ENCODE measurements at places on chromosomes 5 and 9.

GRCh38 chr9:115386963-115387770 lies 269.2 kb upstream of the TNC start:
- no peak for DNase-seq

- DNase-seq = no peak
Measured at GRCh38 chr9:109115931-109116526, 3.7 kb downstream of the TMEM245 start.

DNA sequence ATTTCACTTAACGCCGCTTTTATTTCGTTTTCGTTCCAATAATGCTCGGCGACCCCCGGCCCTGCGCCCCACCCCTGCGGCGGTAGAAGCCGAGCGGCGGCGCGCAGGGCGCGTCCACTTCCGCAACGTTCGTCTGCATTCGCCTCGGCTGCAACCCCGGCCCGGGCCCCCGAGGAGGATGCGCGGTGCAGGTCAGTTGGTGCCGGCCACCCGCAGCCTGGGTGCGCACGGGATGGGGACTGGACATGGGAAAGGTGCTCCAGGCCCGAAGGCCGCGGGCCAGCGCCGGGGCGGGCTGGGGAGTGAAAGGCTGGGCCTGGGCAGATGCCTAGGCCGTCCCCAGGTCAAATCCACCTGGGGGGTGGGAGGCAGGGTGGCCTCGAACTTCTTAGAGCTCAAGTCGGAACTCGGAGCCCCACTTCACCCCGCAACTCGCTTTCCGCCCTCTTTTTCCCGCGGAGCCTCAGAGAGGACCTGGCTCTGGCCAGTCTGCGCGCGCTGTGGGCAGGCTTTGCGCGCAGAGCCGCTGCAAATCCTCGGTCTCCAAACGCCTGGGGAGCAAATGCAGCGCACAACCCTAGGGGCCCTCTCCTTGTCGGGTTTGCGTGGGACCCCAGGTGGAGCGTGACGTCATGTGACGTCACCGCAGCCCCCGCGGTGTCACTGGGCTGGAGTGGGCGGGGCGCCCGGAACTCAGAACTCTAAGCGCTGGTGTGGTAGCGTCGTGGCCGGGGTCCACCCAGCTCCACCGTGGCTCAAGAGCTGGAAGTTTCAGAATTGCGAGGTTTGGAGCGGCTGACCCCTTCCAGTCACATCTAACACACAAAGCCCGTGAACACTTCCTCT lies 3.3 kb downstream of the TLX3 start:
- no peak for DNase-seq

DNA sequence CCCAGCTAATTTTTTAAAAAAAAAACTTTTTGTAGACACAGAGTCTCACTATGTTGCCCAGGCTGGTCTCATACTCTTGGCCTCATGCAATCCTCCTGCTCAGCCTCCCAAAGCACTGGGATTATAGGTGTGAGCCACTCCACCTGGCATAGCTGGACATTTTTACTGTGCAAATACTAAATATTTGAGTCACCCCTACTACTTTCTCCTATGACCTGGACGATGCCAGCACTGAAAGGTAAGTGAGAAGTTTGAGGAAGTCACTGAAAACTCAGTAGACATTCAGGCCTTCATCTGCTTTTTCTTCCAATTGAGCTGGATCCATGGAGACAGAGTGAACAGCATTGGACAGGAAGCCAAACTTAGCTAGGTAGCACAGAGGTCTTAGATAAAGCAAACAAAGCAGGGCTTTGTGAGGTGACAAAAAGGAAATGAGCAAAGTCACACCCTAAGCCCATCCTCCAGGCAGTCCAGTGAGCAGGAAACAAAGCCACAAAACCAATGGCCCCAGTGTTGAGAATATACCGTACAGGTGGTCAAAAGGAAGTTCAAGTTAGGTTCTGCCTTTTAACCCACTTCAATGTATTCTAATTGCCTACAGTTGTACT lies 192.6 kb upstream of the RASA1 start:
- no peak for DNase-seq

- no peak for DNase-seq
Measured at GRCh38 chr5:150489360-150490295, 18.3 kb upstream of the NDST1 start.

DNA sequence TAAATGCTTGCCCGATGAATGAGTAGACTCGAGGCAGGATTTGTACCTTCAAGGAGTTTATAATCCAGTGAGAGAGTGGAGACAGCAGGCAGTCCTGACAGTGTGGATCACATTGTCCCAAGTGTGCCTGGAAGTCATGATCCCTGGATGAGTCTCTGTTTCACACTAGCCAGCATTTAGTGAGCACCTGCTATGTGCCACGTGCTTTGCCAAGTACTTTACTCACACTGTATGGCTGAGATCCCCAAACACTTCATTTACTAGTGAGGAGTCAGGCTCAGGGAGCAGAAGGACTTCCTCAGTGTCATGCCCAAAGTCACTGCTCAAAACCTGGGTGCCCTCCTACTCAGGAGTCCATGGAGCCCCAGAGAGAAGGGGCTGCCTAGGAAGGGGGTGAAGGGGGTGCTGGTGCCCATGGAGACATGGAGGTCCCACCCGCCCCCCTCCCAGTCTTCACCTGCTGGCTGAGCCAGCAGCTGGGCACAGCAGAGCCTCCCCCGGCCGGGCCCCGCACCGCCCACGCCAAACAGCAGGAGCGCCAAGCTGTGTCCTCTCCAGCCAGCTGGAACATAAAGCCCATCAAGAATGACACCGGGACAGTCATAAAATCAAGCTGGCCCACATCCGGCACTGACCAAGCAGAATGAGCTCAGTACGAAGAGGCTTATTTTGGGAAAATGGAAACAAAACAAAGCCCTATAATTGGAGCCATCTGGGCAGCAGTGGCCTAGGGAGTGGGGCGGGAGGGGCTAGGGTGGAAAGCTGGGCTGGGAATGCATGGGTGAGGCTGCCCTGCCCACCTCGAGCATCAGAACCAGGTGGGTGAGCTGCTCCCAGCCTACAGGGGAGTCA lies 10.6 kb downstream of the LAMC3 start:
- DNase-seq = no peak

DNA sequence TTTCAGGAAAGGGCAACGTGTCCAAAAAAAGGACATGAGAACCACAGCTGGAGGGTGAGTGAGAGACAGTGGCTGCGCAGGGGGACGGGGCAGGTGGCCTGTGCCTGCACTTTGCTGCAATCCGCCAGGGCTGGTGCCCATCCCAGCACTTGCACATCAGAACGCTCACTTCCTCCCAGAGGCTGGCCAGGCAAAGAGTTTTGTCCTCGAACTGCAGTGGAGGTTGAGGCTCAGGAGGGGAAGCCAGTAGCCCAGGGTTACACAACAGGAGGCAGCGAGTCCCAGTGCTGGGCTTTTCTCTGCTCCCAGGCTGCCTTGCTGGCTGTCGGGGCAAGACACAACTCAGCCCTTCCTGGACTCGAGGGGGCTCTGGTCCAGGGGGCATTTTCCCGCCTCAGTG lies 33.1 kb downstream of the CRB2 start:
- no peak for DNase-seq

GRCh38 chr9:69090140-69090750 lies 54.7 kb downstream of the FXN start:
- no peak for DNase-seq

GRCh38 chr5:160463227-160463626 lies 41.6 kb downstream of the PTTG1 start:
- no peak for DNase-seq

- no peak for DNase-seq
Measured at GRCh38 chr5:179323026-179323870, 22.0 kb downstream of the ADAMTS2 start.

GRCh38 chr9:81611664-81612063 lies 77.7 kb downstream of the TLE1 start:
- DNase-seq = no peak

DNA sequence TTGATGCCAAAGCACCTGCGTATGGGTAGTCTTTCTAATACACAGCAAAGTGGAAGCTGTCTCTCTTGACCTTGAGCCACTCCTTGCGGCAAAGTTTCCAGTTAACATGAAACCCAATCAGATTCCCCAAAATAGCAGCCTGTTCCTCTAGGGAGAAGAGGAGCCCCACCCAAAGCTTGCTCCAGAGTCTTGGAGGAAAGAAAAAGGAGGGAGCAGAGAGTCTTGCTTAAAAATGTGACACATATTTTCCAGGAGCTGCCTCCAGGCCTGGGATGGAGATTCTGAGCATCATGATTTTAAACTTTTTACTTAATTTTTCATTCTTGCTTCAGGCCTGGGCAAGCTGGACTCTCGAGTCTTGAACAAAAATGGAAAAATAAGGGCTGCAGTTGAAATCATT lies 223.5 kb upstream of the TNC start:
- DNase-seq = no peak

DNA sequence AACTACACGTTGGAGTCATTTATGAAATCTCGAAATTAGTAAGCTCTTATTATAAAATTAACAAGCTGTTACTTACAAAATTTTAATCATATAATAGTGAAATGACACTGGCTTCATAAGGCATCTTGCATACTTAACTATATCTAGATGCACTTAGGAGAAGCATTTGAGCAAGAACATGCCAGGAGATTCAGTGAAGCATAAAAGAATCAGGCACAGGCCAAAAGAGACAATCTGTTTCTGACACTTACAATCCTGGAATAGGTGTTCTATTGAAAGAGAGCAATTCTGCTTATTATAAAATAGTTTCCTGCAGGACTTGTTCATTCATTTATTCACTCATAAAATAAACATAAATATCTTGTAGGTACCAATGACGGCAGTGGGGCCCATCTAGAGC lies 1152.2 kb upstream of the CDH6 start:
- no peak for DNase-seq

GRCh38 chr5:83029912-83030311 lies 47.3 kb downstream of the TMEM167A start:
- no peak for DNase-seq

DNA sequence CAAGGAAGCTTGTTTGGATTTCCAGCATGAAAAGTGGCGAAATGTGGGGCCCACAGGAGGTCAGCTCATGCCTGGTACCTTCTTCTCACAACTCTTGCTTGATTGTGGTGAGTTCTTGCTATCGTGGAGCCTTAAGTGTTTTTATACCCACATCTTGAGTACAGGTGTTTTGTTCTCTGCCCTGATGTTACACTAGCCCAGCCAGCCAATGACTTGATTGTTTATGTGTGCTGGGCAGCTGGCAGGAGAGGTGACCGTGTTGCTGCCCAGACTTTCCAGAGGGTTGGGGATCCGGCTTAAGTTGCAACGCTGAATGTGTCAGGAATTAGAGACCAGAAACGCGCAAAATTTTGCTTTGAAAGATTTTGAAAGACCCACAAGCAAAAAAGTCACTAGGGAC lies 24.0 kb upstream of the TPPP start:
- DNase-seq = no peak

DNA sequence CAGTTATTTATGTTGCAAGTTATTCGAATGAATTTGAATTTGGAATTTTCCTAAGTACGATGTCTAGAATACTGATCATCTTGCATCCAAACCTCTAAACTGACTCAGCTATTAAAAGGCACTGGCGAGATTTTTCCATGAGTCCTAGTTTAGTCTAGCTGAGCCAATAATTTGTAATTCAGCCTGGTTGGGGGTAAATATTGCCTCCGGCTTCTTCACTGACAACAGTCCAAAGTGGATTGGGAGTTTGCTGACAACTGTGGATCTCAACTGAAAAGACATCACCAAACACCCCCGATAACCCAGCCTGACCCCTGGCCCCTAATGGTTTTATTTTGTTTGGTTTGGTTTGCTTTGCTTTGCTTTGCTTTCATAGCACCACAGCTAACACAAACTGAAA lies 189.8 kb upstream of the DAPK1 start:
- DNase-seq = no peak

DNA sequence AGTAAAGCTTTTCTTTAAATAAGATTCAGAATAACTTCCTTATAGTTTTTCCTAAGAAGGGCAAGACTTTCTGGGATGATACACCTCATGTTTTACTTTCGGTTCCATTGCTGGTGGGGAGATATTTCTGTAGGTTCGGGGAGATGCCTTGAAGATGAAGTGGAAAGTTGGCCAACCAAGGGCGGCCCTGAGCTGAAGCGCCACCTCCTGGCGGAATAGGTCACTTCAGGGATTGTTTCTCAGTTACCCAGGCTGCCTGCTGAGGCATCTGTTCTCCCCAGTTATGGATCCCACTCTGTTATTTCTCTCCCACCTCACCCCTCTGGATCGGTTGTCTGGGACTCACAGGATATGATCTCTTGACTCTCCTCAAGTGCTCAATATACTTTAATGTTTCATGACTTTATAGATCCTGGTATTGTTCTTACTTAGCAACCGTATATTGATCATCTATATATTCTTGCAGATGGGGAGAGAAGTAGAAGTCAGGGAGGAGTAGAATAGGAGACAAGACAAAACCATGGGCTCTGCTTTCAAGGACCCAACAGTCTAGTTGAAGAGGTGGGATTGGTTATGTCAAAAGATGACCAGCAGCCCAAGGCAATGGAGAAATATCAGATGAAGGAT lies 23.4 kb downstream of the MEGF10 start:
- DNase-seq = no peak

- no peak for DNase-seq
Measured at GRCh38 chr9:15541872-15542271, 11.0 kb upstream of the CCDC171 start.

GRCh38 chr5:5179079-5179478 lies 38.9 kb downstream of the ADAMTS16 start:
- no peak for DNase-seq

GRCh38 chr9:26243726-26244125 lies 565.5 kb upstream of the TUSC1 start:
- no peak for DNase-seq

GRCh38 chr9:100019541-100019940 lies 79.3 kb downstream of the ERP44 start:
- DNase-seq = no peak

DNA sequence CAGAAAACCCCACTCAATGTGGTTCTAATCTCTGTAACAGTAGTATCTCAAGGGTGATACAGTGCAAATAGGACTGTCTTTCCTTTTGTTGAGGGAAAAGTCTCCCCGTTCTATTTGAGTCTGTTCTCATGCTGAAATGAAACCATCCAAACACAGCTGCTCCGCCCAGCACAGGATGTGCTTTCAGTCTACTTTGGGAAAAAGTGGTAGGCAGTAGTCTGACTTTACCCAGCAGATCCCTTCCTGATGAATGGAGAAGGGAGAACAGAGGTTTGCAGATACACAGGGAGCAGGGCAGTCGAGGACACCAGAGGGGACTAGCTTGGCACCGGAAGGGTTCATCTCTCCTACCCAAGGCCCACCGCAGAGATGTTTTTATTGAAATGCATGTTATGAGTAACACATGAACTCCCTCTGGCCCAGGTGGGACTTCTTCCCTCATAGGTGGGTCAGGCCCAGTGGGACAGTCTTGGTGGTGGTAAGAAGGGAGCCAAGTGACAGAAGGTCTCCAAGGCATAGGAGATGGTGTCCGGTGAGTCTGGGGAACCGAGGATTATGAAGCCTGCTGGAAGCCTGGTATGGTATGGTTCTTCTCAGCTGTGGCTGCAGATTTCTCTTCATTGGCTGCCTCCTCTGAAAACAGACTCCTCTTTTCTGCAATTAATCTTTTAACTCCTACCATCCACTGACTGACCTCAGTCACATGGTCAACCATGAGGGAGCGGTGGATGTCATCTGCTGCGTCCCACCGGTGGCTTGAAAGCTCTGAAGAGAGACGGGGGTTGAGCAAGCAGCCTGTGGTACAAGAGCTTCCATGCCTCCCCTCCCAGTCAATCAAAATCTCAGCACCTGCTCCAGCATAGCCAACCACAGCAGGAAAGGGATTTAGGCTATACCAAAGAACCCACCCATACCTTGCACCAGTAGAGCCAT lies 3.0 kb downstream of the EIF4EBP3 start:
- no peak for DNase-seq

GRCh38 chr9:137310189-137311052 lies 8.3 kb upstream of the NRARP start:
- DNase-seq = no peak

- DNase-seq = no peak
Measured at GRCh38 chr5:79794347-79794746, 104.7 kb downstream of the CMYA5 start.
